ENCODE measurements at places on chromosomes 3 and 15.

GRCh38 chr3:66394019-66394752 is 106.6 kb downstream of the LRIG1 start:
- ATAC-seq, result peak; percentile 80

DNA sequence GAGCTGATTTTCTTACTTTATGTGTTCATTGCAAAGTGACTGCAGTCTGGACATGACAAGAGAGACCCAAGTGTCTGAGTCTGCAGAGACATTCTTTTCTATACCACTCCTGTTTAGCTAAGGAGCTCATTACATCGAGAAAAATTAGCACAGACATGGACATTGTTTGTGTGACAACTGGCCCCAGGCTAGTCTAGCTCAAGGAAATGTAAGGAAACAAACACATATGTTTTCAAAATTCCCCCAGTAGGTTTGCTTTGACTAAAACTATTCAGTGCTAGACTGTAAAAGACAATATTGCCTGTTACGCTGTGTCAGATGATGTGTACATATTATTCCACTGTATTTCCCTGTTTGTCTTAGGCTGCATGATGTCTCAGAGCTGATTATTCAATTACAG is 40.9 kb downstream of the TPRG1 start:
- no peak for ATAC-seq

DNA sequence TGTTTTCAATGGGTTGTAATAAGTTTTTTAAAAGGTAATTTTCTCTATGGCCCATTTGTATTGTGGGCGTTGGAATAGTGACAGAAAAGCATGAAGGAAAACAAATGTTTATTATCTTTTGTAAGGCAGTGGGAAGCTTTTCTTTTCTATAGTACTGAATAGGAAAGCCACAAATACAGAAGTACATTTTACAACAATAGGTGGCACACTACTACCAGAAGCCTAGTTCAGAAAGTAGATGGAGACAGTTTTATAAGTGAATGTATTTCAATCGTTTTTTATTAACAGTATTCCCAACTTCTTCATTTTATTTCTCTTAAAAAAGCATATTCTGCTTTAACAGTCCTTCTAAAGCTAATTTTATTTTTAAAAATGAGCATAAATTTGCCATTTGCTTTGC is 296.7 kb downstream of the PTPRG start:
- no peak for ATAC-seq

GRCh38 chr15:45795440-45796069 is 160.7 kb downstream of the SQOR start:
- ATAC-seq, result no peak

DNA sequence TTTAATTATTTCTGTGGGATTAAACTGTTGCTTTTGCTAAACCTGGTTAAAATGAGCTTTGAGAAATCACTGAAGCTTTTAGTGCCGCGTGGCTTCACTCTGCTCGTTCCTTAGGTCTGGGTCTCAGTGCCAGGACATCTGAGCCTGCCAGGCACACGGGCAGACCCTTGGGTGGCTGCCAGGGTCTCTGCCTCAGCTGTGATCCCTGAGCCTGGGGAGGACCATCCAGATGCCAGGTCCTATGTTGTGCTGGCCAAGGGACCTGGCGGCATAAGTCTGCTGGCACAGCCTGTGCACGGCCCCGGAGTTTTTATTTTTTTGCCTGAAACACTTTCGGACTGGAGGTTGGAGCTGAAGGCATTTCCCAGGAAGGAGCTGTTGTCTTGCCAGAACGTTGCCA is 328.1 kb downstream of the LRTM1 start:
- ATAC-seq, result no peak
